ENCODE measurements at places on chromosomes 2 and 18.

- no peak for DNase-seq
Measured at GRCh38 chr2:71530211-71530610, 76.8 kb downstream of the DYSF start.

- peak; percentile 65 for DNase-seq
Measured at GRCh38 chr18:48711651-48712486, 173.0 kb downstream of the CTIF start.

DNA sequence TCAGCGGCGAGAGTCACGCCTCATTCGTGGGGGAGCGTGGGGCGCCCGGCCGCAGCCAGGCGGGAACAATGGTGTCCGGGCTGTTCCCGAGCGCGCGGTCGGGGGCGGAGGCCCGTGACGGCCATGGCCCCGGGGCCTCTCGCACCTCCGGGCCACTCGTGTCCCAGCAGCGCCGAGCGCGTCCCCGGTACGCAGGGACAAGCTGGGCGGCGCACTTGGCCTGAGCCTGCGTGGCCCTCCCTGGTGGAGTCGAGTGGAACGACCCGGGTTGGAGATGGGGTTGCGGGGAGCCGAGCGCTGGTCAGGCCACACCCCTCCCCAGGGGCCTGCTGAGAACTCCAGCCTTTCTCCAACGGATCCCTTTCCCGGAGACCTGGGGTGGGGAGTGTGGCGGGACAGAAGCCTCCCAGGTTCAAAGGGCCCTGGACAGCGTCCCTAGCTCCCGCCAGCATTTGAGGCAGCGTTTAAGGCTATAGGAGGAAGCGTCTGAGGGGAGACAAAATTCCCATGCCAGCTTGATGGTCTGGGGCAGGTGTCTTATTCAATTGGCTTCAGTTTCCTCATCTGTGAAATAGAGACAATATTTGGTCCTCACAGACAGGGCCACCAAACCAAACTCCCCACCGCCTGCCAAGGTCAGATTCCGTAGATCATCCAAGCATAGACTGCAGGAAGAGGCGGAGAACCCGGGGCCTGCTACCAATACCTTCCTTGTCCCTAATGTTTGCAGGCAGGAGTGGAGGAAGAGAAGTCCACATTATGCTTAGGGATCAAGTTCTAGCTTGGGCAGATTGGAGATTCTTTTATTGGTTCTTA lies 553 bp downstream of the CNDP2 start:
- DNase-seq = peak; percentile 45

DNA sequence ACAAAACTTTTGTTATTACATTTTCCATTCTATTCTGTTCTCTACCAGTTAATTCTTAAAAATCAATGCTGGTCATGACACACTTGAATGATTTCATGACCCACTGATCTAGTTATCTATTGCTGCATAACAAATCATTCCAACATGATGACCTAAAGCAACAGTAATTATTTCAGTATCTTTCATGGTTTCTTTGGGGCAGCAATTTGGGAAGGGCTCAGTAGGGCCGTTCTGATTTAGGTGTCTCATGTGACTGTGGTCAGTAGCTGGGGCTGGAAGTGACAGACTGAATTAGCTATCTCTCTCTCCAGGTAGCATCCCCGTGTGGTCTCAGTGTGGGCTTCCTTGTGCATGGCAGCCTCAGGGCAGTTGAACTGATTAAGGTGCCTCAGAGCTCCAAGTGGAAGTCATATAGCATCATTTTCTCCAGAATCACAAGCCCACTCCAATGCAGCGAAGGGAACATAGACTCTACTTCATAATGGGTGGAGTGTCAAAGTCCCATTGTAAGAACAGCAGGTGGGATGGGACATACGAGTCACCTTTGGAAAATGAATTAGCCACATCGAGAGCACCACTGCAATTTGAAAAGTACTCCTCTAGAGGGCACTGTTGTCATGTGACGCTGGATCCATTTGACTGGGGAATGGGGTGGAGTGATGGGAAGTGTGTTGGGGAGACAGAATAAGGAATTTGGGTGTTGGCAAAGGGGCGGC lies 39.1 kb upstream of the FAM136A start:
- DNase-seq = peak; percentile 48

- DNase-seq = no peak
Measured at GRCh38 chr2:231221761-231222160, 23.3 kb downstream of the ARMC9 start.

All from fibroblast of skin of right biceps (primary cell).